ENCODE measurements at places on chromosomes 11 and 22. TPM values are rescaled to one million over a fixed set of nuclear protein-coding genes. Genes with fewer than 3 reads are reported as not detected.

RHOD gene
- polyA plus RNA-seq, result 11.5 TPM

DNA sequence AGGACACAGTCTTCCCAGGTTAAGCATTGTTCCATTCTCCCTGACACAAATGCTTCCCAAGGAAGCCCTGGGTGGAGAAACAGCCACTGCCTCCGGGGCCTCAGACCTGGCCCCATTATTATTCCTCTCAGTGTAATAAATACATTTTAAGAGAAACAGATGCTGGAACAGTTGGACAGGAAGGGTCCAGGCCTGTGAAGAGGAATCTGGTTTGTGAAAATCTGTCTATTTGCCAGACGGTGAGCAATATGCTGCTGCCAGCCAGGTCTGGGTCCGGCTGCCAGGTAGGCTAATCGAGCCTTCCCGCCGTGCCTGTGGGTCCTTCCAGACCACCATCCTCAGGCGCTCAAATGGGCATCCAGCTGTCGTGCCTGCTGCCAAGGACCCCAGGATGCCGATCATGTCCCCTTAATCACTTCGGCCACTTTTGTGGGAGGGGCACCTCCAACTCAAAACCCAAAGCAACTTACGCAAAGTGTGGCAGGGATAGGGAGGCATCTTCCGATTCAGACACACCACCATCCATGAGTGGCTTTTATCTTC lies 528.4 kb downstream of the MIAT start:
- DNase-seq, result no peak

SORL1 gene
- polyA plus RNA-seq, result 37.4 TPM

SEC14L6 gene
- polyA plus RNA-seq, result 7.8 TPM

KRTAP5-9 gene
- polyA plus RNA-seq, result 1.0 TPM

APOA4 gene
- not detected for polyA plus RNA-seq

- no peak for DNase-seq
Measured at GRCh38 chr11:72179049-72179803, 12.7 kb upstream of the FOLR1 start.

- no peak for DNase-seq
Measured at GRCh38 chr11:15569305-15570025, 454.7 kb downstream of the INSC start.

- no peak for DNase-seq
Measured at GRCh38 chr11:77267962-77268361, 33.5 kb downstream of the GDPD4 start.

SMIM38 gene
- polyA plus RNA-seq, result 0.86 TPM

OR2AT4 gene
- polyA plus RNA-seq, result 0.01 TPM

- no peak for DNase-seq
Measured at GRCh38 chr11:122720107-122720881, 64.8 kb downstream of the UBASH3B start.

DBX1 gene
- not detected for polyA plus RNA-seq

- peak; percentile 31 for DNase-seq
Measured at GRCh38 chr11:44029977-44030911, 17.5 kb upstream of the ACCSL start.

CARNS1 gene
- polyA plus RNA-seq, result 4.1 TPM

TPBGL gene
- 0.09 TPM for polyA plus RNA-seq

SPTBN2 gene
- polyA plus RNA-seq, result 71.6 TPM

HIRA gene
- polyA plus RNA-seq, result 36.0 TPM
